ENCODE measurements at places on chromosomes 6 and 20. TPM values are rescaled to one million over a fixed set of nuclear protein-coding genes. Genes with fewer than 3 reads are reported as not detected.

DNA sequence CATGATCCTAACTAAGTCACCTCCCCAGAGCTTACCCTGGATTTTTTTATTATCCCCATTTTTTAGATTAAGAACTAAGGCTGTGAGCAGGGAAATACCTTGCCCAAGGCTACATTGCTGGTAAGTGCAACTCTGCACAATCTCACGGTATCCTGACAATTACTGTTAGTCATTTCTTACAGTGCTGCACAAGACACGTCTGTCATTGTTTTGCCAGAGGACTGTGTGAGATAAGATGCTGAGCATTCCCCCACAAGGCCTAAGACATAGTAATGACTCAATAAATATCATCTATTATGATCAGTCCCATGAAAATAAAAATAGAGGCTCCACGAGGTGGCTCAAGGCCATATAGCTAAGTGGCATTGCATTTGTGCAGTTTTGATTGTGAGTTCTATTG, 21.0 kb downstream of the PFDN4 start:
- DNase-seq = no peak

GRCh38 chr6:146470091-146470770, 73.4 kb upstream of the RAB32 start:
- DNase-seq = no peak

DNA sequence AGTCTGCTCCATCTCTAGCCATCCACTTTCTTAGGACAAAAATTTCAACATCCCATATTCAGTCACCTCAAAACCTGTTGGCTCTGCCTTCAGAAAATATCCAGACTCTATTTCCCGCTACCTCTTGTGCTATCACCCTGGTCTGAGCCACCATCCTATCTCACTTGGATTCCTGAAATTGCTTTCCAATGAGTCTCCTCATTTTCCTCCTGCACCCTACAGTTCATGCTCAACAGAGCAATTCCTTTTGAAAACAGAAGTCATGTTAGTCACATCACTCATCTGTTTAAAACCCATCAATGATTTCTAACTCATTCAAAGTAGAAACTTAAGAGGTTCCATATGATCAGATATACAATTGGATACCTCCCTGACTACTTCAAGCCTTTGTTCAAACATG, 229.9 kb downstream of the ADGRG6 start:
- DNase-seq = no peak

DNA sequence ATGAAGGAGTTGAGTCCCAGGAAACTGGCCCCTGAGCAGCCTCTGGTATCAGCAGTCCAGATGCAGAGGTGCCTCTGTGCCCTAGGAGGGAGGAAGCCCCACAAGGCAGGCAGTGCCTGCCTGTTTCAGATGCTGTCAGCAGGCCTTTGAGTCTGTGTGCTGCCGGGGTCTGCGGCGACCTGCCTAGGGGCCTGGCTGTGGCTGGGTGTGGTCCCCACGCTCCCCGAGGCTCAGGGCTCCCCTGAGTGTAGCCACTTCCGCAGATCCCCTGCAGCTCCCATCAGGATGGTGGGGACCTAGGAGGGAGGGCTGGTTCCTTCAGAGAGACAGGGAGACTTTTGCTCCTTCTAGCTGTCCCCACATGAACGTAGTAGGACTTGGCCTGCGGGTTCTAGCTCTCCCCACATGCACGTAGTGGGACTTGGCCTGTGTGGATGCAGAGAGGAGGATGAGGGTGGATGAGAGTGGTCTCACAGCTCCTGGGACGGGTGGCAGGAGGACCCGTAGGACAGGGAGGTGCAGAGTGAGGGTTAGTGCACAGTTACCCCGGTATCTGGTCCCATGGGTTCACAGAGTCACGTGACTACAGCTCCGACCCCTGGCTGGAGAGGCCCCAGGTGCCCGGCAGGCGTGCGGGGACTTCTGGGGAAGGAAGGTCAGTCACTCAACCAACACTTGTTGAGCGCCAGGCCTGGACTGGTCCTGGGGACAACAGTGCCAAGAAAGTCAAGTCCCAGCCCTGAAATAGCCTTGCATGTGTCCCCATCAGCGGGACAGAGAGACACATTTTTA, 41.0 kb downstream of the CDH4 start:
- DNase-seq = no peak

Gene FRK
- 0.12 TPM for total RNA-seq

GRCh38 chr20:45353746-45354145, 5.5 kb upstream of the SDC4 start:
- DNase-seq = no peak

Gene TSBP1
- not detected for total RNA-seq

DNA sequence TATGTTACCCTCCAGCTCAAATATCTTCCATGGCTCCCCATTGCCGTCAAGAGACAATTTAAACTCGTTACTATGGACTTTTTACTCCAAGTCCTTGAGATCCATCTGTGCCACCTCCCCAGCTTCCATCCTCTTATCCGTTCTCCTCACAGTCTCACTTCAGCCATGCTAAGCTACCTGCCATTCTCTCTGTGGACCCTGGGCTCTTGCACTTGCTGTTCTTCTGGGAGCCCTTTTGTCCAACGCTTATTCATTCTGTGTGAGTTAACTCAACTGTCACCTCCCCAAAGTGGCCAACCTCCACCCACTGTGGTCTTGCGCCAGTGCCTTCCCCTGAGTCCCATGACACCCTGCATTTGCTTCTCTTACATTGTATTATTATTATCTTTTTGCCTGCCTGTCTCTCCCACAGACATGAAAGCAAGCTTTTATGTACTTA, 132.4 kb downstream of the BCAS1 start:
- DNase-seq = no peak

DNA sequence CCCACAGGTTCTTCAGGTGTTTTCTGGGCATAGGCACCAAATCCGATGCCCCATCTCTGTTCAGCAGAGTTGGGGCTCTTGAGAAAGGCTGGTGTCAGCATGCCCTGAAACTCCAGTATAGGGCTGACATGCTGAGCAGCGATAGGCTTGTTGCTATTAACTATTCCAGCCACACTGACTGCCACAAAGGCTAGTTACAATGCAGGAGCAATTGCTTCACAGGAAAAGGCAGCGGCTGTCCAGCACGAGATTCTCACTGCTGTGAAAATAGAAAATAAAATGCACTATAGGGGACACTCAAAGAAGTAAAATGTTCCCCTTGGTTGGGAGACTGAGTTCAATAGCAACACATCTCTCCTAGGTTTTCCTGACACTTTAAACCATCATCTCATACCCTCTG, 112.4 kb downstream of the BFSP1 start:
- no peak for DNase-seq

DNA sequence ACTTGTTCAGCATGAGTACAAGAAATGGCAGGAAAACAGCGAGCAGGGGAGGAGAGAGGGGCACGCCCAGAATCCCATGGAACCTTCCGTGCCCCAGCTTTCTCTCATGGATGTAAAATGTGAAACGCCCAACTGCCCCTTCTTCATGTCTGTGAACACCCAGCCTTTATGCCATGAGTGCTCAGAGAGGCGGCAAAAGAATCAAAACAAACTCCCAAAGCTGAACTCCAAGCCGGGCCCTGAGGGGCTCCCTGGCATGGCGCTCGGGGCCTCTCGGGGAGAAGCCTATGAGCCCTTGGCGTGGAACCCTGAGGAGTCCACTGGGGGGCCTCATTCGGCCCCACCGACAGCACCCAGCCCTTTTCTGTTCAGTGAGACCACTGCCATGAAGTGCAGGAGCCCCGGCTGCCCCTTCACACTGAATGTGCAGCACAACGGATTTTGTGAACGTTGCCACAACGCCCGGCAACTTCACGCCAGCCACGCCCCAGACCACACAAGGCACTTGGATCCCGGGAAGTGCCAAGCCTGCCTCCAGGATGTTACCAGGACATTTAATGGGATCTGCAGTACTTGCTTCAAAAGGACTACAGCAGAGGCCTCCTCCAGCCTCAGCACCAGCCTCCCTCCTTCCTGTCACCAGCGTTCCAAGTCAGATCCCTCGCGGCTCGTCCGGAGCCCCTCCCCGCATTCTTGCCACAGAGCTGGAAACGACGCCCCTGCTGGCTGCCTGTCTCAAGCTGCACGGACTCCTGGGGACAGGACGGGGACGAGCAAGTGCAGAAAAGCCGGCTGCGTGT, 11.6 kb downstream of the TNFAIP3 start:
- no peak for DNase-seq

Gene GSTA1
- total RNA-seq = not detected

DNA sequence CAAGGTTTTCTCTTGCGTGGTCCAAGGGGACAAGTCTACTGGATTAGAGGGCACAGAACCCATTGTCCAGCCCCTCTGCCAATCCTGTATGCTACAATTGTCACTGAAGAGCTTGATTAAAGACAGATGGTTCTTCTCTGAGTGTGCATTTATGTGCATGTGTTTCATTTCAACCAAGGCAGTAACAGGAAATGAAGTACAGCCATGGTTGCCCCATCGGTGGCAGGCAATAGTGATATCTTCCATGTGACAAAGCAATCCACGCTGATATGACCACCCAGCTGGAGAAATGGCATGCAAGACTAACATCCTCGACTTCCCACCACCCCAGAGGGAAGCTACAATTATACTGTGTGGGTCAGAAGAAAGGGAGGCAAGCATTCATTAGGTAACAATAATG, 85.5 kb downstream of the UNC5CL start:
- no peak for DNase-seq

Gene MAP3K7
- total RNA-seq = 34.5 TPM

Gene RFX6
- not detected for total RNA-seq

DNA sequence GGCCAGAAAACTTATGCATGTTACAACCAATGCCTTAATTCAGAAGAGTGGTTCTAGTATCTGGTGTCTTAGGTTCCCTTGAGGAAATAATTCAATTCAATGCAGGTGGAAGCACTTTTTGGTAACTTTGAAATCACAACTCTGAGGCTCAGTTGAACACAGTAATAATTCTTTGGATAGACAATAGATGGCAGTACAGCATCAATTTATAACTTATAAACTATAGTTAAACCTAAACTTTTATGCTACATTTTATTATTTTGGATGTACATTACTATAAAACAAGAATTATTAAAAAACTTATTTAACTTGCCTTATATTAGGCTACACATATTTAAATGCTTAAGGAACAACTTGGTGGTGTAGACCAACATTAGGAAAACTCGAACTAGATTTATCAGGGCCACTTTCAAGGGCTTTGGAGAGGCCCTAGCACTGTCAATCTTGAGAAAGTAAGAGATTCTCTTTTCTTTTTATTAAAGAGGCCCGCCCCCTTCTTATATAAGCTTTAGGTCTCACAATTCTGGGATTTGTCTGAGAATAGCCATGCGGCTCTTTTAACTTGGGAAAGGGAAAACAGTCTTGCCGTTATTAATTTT, 85.9 kb downstream of the CRYBG1 start:
- DNase-seq = no peak

DNA sequence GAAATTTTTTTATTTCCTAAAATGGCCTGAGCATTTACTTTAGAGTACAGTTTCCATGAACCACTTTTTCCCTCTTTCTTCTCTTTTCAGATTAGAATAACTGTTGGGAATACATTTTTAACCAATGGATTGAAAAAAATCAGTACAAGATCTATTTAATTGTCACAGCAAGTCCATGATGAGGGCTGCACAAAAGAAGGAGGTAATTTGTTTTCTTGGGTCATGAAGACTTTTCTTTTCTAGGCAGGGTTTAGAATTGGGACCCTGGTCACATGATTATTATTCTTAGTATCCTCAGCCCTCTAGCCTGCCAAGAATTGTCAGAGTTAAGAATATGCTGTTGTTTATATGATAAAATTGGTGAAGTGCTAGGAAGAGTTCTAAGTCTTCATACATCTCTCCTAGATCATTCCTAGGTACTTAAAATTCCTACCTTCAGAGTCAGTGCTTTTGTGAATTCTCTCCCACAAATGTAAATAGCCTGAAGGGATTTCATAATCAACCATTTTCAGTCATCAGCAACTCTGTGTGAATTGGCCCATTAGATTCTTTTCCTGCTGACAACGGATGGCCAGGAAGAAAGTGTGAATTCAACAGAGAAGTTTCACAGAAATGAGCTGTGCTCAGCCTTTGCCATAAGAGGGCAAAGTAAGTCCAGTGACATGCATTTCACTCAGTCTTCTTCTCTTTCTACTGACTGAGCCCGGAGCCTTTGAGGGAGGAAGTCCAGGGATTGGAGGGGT, 32.4 kb upstream of the TPBG start:
- no peak for DNase-seq

Gene RIPPLY2
- not detected for total RNA-seq
